Vagina (tissue), 2 donors: ENCODE measurements at places on chromosomes 4 and X. TPM values are rescaled to one million over a fixed set of nuclear protein-coding genes. Genes with fewer than 3 reads are reported as not detected.

Gene FHIP1A
- total RNA-seq, result 20.4 TPM

Gene ZCCHC12
- 3.7 TPM for total RNA-seq

Gene COL25A1
- total RNA-seq, result 0.49 TPM

Gene HHIP
- 0.25 TPM for total RNA-seq
